Mesothelial cell of epicardium (in vitro differentiated cells): ENCODE measurements at places on chromosomes 1 and 21. TPM values are rescaled to one million over a fixed set of nuclear protein-coding genes. Genes with fewer than 3 reads are reported as not detected.

Gene CRNN
- total RNA-seq = not detected in 3 replicates

Gene EFNA1
- 92.4 to 94.8 TPM (median 93.1 TPM) in 3 replicates for total RNA-seq

Gene RHOU
- 39.8 to 40.6 TPM (median 40.6 TPM) in 3 replicates for total RNA-seq

Gene CCDC27
- not detected in 3 replicates for total RNA-seq

Gene CD2
- total RNA-seq = not detected in 3 replicates

DNA sequence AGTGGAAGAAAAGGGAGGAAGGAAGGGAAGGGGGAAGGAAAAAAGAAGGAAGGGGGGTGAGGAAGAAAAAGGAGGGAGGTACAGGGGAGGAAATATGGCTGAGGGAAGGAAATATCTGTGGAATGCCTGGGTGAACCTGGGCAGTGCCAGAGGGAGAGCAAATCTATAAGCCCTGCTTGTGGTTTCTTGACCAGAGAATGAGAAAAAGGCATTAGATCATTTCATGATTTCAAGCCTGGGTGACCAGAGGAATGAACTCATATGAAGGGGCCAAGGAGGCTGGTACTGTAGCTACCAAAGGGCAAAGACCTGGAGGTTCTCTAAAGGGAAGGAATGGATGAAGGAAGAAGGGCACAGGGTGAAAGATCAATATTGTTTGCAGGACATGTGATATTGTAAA is 31.4 kb downstream of the GNG12 start:
- DNase-seq = no peak

- DNase-seq = no peak
These were observed 57.2 kb downstream of the NPHP4 start for GRCh38 chr1:5935026-5935425.

DNA sequence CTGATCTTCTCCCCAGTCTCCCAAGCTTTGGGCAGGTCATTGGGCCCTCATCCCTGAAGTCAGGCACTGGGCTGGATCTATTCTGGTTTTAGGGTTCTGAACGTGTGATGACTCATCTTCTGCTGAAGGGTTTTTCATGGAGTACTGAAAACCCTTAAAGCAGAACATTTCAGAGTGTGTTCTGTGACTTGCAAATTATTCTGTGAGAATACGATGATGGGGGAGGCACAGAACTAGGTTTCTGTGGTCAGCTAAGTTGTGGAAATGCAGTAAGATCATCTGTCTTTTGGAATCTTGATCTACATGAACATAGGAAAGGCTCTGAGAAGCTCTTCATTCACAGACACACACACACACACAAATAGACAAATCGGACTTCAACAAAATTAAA is 46.2 kb downstream of the NAV1 start:
- no peak for DNase-seq

- no peak for DNase-seq
These were observed 22.7 kb downstream of the SLC35D1 start for GRCh38 chr1:67031121-67031858.

GRCh38 chr1:7886405-7886745 is 33.5 kb upstream of the UTS2 start:
- DNase-seq = no peak

DNA sequence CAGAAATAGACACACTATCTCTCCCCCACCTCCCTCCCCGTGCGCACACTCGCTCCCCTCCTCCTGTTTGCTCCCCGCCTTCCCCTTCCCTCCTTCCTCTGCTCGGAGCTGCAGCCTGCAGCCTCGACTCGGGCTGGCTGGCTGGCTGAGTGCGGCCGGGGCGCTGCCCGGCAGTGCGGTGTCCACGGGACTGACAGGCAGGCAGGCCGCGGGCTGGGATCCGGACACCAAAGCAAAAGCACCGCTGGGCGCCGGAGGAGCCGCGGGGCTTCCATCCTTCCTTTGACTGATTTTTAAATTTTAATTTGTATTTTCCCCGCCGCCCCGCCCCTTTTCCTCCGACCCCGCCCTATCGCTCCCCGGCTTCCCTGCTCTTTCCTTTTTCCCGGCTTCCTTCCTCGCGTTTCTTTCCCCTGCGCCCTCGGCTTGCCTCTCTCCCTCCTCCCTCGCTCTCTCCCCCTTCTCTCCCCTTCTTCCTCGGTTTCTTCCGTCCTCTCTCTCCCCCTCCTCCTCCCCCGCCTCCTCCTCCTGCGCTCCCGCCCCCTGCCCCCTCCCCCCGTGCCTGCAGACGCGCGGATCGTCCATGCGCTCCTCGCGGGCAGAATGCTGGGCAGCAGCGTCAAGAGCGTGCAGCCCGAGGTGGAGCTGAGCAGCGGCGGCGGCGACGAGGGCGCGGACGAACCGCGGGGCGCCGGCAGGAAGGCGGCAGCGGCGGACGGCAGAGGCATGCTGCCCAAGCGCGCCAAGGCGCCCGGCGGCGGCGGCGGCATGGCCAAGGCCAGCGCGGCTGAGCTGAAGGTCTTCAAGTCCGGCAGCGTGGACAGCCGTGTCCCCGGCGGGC is 109.4 kb downstream of the NAV1 start:
- DNase-seq = peak; percentile 48
